ENCODE measurements at places on chromosomes 2 and 18.

GRCh38 chr2:11998626-11999378, 252.4 kb downstream of the LPIN1 start:
- no peak for DNase-seq

GRCh38 chr18:8298186-8298585, 311.1 kb upstream of the RAB12 start:
- no peak for DNase-seq

DNA sequence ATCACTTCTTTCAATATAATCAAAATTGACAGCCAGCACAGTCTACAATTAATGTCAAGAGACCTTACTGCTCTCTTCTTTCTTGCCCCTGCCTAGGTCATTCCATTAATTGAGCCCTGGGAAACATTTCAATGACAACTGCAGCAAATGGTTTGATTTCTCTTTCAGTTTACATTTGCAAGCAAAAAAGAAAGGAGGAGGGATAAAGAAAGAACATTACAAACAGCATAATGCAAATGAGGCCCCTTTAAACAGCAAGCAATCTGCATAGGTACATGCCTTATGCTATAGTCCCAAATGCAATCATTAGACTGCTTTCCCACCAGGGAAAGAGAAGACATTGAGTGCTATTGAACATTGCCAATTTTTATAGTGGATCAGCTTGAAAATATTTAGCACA, 655.0 kb upstream of the CDH2 start:
- DNase-seq, result no peak

- no peak for DNase-seq
Observed at GRCh38 chr2:119352357-119352756, 14.3 kb downstream of the C2orf76 start.
